A673 (cell line): ENCODE measurements at places on chromosomes 7 and 10. TPM values are rescaled to one million over a fixed set of nuclear protein-coding genes. Genes with fewer than 3 reads are reported as not detected.

Gene SPOCK2
- total RNA-seq, result 0.11 and 0.32 TPM in 2 replicates

Gene HMX2
- total RNA-seq, result not detected in 2 replicates

DNA sequence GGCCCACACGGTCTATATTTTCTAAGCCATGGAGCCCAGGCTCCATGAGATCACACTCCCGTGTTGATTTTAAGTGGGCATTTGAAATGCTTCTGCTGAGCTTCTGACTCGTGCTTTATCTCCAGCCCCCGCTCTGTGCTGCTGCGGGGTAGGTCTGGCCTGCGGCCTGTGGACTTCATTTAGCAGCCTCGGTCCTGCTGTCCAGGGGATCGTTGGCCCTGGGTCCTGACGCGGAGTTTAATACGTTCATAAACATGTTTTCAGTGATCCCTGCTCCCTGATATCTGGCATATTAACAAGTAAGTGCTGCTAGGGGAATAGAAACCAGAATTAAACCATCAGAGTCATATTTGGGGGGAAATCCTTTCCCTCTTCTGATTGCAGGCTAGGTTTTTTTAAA lies 540.3 kb upstream of the MGMT start:
- no peak for DNase-seq
- H3K36me3 ChIP-seq, result no peaks in the 10 kb centered on the region
- no peak overlapping the region for H3K27ac ChIP-seq
- H3K4me3 ChIP-seq, result no peak overlapping the region
- no peaks in the 10 kb centered on the region for H3K27me3 ChIP-seq
- H3K4me1 ChIP-seq, result peaks cover 12% of the 10 kb centered on the region

DNA sequence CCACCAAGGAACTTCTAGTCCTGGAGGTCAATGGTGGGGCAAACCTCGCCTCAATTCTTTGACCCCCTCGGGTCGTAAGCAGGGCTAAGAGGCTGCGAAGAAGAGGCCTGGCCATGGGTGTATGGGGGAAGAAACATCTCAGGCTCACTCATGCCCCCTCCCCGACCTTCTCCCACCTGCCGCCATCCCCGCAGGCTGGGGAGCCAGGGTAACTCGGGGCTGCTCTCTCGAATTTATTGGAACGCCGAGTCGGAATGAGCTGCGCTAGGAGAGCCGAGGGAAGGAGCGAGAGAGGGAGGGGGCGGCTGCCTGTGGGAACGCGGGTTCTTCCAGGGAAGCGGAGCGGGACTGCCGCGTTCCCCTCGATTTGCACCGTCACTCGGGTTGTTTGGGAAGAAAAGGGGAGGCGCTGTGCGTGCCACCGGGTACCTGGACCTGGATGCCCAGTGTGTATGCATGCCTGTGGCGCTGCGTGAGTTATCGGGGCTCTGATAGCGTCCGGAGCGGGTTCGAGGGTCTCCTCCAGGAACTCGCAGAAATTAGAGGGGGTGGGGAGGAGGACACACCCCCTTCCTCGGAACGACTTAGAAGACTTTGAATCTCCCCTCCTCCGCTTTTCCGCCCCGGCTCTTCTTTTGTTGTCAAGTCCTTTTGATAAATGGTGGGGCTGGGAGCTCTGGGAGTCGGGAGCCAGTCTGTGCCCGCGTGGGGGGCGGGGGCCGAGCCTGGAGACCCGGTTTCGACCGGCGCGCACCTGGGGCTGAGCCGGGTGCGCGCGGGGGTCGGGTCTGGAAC lies 1.8 kb upstream of the ZNF503 start:
- peak overlapping the region; percentile 57 for H3K4me3 ChIP-seq
- H3K27ac ChIP-seq, result no peak overlapping the region
- peaks cover 99% of the 10 kb centered on the region for H3K27me3 ChIP-seq
- no peak for DNase-seq
- peaks cover 33% of the 10 kb centered on the region for H3K4me1 ChIP-seq
- no peaks in the 10 kb centered on the region for H3K36me3 ChIP-seq

DNA sequence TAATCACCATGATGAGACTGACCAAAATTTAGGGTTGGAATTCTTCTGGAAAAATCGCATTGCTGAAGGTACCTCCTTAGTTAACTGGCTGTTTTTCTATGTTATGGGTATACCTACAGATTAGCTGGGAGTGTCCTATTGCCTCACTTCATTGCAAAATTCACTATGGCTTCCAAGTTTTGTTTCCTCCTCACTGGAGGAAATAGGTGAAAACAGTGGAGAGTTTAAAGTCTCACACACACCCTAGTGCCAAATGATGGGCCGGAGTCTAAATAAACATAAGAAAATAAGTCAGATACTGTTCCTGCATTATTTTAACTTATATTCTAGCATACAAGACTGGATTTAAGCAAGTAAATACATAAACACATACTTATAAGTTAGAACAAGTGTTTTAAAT lies 98.2 kb downstream of the AHR start:
- H3K4me1 ChIP-seq, result no peaks in the 10 kb centered on the region
- H3K4me3 ChIP-seq, result no peak overlapping the region
- no peak for DNase-seq
- H3K36me3 ChIP-seq, result no peaks in the 10 kb centered on the region
- H3K27ac ChIP-seq, result no peak overlapping the region

Gene SEMA3A
- 22.8 and 26.9 TPM in 2 replicates for total RNA-seq

DNA sequence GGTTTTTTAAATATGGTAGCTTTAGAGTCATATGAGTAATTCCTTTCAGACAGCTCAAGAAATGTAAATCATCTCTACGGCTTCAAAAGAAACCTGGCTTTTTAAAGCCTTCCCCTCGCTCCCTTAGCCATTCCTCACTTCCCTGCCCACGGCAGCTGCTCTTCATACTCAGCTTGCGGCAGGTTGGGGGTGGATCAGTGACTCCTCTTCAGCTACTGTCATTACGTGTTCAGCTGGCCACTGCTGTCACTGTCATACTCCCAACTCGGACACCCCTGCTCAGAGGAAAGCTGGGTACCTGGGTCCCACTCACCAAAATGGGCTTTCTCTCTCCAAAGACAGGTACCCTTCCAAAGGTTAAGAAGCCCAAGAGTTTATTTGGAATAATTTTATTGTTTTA lies 6.6 kb downstream of the YWHAG start:
- no peaks in the 10 kb centered on the region for H3K27me3 ChIP-seq
- H3K36me3 ChIP-seq, result peaks cover 72% of the 10 kb centered on the region
- peaks cover 11% of the 10 kb centered on the region for H3K4me1 ChIP-seq
- H3K4me3 ChIP-seq, result no peak overlapping the region

GRCh38 chr10:86346799-86347665 lies 19.6 kb downstream of the GRID1 start:
- H3K4me1 ChIP-seq, result no peaks in the 10 kb centered on the region
- H3K4me3 ChIP-seq, result no peak overlapping the region
- no peak for DNase-seq
- no peaks in the 10 kb centered on the region for H3K36me3 ChIP-seq
- no peaks in the 10 kb centered on the region for H3K27me3 ChIP-seq
- H3K27ac ChIP-seq, result no peak overlapping the region

Gene AFAP1L2
- not detected in 2 replicates for total RNA-seq

DNA sequence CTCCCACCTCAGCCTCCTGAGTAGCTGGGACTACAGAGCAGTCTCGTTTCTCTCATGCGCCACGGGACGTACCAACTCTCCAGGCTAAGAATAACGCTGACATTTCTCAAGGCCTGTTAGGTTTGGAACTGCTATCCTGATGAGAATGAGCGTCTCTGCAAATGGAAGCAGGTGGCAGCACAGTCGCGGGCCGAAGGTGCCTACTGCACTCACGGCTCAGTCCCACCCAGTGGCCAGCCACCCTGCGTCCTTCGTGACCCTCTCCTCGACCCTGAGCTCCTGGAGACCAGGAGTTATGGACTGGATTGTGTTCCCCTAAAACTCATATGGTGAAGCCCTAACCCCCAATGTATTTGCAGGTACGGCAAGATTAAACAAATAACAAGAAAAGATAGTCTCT lies 274.1 kb downstream of the PRPF18 start:
- no peak overlapping the region for H3K4me3 ChIP-seq
- no peaks in the 10 kb centered on the region for H3K4me1 ChIP-seq
- no peaks in the 10 kb centered on the region for H3K36me3 ChIP-seq
- no peak overlapping the region for H3K27ac ChIP-seq

DNA sequence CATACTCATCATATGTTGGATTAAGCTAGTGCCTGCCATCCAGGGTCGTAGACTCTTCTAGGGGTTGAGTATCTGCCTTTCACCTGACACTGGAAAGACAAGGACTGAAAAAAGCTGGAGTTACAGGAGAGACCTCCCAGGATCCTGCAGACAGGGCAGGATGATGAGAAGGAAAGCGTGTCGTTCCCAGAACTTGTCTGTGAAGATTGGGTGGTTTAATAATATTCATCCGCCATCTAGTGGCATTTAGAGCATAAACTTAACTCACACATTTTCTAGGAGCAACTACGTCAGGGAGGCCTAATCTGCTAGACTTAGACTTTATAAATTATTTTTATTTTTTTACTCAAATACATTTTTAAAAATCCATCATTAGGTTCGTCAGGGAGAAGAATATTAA lies 59.6 kb downstream of the ADRB1 start:
- H3K4me3 ChIP-seq, result no peak overlapping the region
- peaks cover 26% of the 10 kb centered on the region for H3K4me1 ChIP-seq
- H3K36me3 ChIP-seq, result no peaks in the 10 kb centered on the region
- H3K27me3 ChIP-seq, result no peaks in the 10 kb centered on the region

- H3K36me3 ChIP-seq, result no peaks in the 10 kb centered on the region
- no peaks in the 10 kb centered on the region for H3K4me1 ChIP-seq
These were observed 181.9 kb downstream of the CDCA7L start for GRCh38 chr7:21763818-21764217.

- no peaks in the 10 kb centered on the region for H3K27me3 ChIP-seq
- no peaks in the 10 kb centered on the region for H3K4me1 ChIP-seq
- peak; percentile 84 for DNase-seq
- H3K27ac ChIP-seq, result no peak overlapping the region
These were observed 12.4 kb upstream of the HUS1 start for GRCh38 chr7:47991741-47992311.

DNA sequence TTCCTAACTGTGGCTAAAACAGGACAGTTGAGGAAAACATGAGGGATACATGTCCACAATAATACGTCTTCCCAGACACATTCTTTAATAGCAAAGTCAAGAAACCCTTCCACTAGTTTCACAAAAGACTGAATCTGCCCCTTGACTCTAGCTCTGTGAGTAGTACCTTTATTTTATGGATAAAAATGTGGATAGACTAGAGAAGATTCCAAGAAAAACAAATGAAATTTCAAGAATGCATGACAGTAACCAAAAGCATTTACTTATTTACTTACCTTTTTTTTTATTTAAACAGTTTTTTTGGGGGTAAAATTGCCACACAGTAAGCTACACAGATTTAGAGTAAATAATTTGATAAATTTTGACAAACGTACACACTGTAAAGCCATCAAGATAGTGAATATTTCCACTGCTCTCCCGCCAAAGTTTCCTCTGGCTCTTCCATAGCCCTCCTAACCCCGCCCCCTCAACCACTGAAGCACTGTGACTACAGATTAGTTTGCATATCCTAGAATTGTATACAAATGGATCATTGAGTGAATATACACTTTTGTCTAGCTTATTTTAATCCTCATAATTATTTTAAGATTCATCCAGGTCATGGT lies 420.4 kb upstream of the ZMIZ1 start:
- H3K36me3 ChIP-seq, result no peaks in the 10 kb centered on the region
- no peak overlapping the region for H3K4me3 ChIP-seq
- no peak overlapping the region for H3K27ac ChIP-seq
- no peak for DNase-seq

GRCh38 chr10:1132584-1132983 lies 76.4 kb downstream of the WDR37 start:
- no peak overlapping the region for H3K27ac ChIP-seq
- no peaks in the 10 kb centered on the region for H3K4me1 ChIP-seq
- DNase-seq, result no peak
- H3K4me3 ChIP-seq, result no peak overlapping the region

Gene ACSM6
- total RNA-seq, result not detected in 2 replicates

GRCh38 chr10:77409697-77410471 lies 227.7 kb downstream of the KCNMA1 start:
- DNase-seq, result no peak
- H3K4me1 ChIP-seq, result no peaks in the 10 kb centered on the region
- no peaks in the 10 kb centered on the region for H3K27me3 ChIP-seq
- H3K27ac ChIP-seq, result no peak overlapping the region
- no peaks in the 10 kb centered on the region for H3K36me3 ChIP-seq
- no peak overlapping the region for H3K4me3 ChIP-seq

Gene FAM25C
- not detected in 2 replicates for total RNA-seq

DNA sequence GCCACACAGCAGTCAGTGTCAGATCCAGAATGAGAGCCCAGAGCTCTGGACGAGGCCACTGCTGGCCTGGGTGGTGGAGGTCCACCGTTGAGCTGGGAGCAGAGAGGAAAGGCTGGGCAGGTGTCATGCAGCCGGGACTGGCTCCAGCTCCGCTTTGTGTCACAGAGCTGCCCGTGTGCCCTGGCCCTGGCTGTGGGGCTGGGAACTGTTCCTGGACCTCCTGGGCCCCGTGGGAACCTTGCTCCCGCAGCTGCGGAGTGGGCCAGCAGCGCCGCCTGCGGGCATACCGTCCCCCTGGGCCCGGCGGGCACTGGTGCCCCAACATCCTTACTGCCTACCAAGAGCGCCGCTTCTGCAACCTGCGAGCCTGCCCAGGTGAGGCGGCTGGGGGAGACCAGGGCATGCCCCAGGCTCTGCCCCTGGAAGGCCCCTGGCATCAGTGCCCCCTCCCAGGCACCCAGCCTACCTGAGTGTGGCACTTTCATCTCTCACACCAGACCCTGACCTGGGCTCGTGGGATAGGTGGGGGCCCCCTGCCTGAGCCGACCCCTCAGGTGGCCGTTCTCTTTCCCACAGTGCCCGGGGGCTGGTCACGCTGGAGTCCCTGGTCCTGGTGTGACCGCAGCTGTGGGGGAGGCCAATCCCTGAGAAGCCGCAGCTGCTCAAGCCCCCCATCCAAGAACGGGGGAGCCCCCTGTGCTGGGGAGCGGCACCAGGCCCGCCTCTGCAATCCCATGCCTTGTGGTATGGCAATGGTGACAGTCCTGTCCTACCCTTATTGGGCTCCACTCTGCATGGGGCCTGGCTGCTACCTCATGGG lies 18.8 kb upstream of the ZNF862 start:
- no peak overlapping the region for H3K4me3 ChIP-seq
- no peak for DNase-seq
- H3K27ac ChIP-seq, result no peak overlapping the region
- no peaks in the 10 kb centered on the region for H3K27me3 ChIP-seq
- no peaks in the 10 kb centered on the region for H3K4me1 ChIP-seq

DNA sequence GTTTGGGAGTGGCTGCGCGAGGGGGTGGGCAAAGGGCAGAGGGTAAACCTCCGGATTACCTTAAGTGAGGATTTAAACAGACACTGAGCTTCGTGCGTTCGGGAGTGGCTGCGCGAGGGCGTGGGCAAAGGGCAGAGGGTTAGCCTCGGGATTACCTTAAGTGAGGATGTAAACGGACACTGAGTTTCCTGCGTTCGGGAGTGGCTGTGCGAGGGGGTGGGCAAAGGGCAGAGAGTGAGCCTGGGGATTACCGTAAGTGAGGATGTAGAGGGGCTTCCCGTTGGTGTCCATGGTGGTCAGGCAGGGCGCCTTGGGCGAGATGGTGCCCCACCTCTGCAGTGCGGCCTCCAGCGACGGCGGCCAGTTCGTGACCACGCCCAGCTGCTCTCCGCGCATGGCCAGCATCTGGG lies 275.8 kb downstream of the DIP2C start:
- H3K36me3 ChIP-seq, result peaks cover 5% of the 10 kb centered on the region
- no peaks in the 10 kb centered on the region for H3K4me1 ChIP-seq
- H3K27me3 ChIP-seq, result no peaks in the 10 kb centered on the region

GRCh38 chr7:27953361-27953760 lies 213.4 kb downstream of the TAX1BP1 start:
- H3K27me3 ChIP-seq, result peaks cover 97% of the 10 kb centered on the region
- no peaks in the 10 kb centered on the region for H3K4me1 ChIP-seq
- DNase-seq, result no peak
- H3K4me3 ChIP-seq, result no peak overlapping the region

GRCh38 chr10:93288679-93289634 lies 193.2 kb downstream of the MYOF start:
- H3K4me3 ChIP-seq, result no peak overlapping the region
- H3K36me3 ChIP-seq, result no peaks in the 10 kb centered on the region
- H3K4me1 ChIP-seq, result no peaks in the 10 kb centered on the region
- no peaks in the 10 kb centered on the region for H3K27me3 ChIP-seq
